Posterior cingulate gyrus (tissue), 11 donors: ENCODE measurements at places on chromosomes 5 and 9.

DNA sequence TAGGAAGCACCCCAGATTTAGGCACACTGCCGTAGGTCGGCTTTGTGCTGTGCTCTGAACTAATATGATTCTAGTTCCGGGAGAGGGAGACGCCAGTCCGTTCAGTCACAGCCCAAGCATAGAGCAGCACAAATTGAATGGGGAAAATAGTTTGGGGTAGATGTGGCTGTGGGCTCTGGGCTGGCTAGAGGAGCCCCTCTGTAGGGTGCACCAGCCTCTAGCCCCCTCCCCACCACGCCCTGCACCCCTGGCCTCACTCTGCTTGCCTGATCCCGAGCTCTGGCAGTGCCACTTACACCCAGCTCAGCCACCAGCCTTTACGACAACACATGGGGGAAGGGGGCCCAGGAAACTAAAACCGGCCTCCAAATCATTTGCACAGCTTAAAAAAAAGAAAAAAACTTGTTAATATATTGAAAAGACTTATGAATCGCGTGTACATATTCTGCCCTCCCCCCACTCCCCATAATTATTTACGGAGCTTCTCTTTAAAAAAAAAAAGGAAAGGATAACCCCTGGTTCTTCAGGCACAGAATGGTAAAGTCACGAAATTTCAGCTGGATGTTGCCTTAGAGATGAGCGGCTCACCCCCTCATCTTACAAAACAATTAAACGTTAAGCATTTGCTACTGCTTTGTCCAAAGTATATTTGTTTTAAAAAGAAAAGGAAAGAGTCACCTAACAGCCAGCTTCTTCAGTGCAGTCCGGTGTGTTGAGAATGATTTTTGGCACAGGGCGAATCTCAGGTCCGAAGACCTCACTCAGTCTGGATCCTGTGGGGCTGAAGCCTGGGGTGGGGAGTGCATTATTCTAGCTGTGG, 3.5 kb downstream of the LMX1B start:
- peak; percentile 19 for DNase-seq

- no peak for DNase-seq
Measured at GRCh38 chr9:83936523-83936922, 15.3 kb upstream of the KIF27 start.

DNA sequence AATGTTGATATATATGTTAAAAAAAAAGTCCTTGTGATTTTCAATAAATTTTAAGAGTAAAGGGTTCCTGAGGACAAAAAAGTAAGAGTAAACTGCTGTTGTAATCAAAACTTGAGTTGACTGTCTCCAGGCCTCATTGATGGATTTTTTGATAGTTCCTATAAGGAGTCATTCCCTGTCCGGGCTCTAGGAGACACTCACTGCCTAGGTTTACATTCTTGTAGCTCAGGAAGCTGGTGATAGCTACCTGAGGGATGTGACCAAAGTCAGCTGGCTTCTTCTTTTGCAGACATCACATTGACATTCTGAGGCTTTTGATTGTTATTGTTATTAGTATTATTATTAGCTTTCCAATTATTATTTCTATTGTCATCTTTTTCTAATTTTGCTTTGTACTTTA, 116.5 kb upstream of the FBXL7 start:
- DNase-seq = no peak

GRCh38 chr5:33474931-33475499, 34.2 kb downstream of the TARS1 start:
- no peak for DNase-seq

GRCh38 chr5:43065948-43066798, 26.1 kb upstream of the ANXA2R start:
- peak; percentile 69 for DNase-seq

- DNase-seq = no peak
Measured at GRCh38 chr5:76490960-76491359, 87.9 kb downstream of the IQGAP2 start.

GRCh38 chr5:179801304-179802206, 5.1 kb downstream of the MGAT4B start:
- peak; percentile 88 for DNase-seq

DNA sequence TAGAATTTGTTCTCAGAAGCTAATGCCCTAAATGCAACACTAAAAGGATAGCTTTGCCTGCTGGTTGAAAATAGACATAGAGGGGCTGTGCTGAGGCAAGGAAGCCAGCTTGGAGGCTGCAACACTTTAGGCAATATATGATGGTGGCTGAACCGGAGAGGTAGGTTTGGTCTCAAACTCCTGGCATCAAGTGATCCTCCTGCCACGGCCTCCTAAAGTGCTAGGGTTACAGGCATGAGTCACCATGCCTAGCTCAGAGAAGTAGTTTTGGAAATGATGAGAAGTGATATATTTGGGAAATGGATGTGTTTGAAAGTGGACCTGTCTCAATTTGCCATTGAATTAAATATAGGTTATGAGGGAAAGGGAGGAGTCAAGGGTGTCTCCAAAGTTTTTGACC, 10.0 kb downstream of the DUSP1 start:
- DNase-seq = no peak

- no peak for DNase-seq
Measured at GRCh38 chr5:5781335-5781734, 358.9 kb downstream of the ICE1 start.

DNA sequence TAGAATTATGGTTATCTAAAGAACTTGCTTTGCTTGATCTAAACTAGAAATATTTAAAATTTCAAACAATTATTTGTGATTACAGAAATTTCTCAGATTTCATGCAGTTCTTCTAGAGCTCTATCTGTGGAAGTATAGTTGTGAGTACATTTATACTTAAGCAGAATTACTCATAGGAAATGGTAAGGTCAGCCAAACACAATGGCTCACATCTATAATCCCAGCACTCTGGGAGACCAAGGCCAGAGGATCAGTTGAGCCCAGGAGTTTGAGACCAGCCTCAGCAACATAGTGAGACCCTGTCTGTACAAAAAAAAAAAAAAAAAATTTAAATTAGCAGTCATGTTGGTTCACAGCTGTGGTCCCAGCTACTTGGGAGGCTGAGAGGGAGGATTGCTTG, 71.0 kb downstream of the INVS start:
- DNase-seq = no peak

DNA sequence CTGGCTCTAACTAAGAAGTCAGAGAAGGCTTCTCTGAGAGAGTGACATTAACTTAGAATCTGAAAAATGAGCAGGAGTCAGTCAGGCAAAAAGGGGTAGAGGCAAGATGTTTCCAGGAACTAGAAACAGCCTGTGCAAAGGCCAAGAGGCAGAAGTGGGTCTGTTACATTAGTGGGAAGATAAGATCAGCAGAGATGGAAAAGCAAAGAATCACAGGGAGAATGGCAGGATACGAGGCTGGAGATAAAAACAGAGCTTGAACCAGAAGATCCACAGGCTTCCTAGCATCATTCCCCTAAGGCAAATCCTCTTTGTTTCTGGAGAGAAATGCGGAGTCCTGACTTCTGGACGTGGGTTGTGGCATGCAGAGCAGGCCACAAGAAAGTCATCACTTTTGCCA, 27.4 kb downstream of the ASTN2 start:
- no peak for DNase-seq

- DNase-seq = no peak
Measured at GRCh38 chr9:14479163-14479560, 165.2 kb upstream of the NFIB start.

DNA sequence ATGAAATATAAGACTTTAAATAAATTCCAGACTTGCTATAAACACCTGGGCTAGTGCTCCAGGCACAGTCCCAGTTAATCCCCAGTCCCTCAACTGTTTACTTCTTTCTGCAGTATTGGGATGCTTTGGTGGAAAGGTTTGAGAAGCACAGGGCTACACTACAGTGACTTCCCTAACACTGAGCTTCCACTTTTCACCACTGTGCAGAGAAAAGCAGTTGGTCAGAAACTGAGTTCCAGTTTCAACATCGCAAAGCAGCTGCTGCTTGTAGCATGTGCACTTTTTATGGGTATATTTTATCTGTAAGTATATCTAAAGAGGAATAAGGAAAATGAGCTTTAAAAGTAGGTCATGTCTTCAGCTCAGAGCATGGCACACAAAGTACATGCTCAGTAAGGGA, 339.7 kb downstream of the NTRK2 start:
- DNase-seq = no peak

DNA sequence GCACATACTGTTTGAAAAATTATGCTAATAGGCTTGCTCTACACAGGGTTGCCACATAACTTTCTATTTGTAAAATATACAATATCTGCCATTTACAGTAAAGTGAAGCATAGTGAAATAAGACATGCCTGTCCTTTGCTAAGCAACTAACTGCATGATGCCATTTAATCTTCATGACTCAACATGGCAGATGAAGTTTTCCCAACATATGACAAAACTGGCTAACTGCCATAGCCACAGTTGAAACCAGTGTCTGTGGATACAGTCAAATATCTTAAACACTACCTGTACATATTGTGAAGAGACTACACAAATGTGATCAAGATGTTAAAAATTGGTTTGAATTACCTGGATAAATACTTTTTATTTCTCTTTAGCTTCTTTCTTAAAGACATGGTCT, 3.1 kb upstream of the DMAC1 start:
- no peak for DNase-seq

GRCh38 chr5:2184563-2185540, 302.1 kb upstream of the IRX4 start:
- DNase-seq = no peak

- DNase-seq = no peak
Measured at GRCh38 chr9:9855177-9856078, 757.4 kb downstream of the PTPRD start.

DNA sequence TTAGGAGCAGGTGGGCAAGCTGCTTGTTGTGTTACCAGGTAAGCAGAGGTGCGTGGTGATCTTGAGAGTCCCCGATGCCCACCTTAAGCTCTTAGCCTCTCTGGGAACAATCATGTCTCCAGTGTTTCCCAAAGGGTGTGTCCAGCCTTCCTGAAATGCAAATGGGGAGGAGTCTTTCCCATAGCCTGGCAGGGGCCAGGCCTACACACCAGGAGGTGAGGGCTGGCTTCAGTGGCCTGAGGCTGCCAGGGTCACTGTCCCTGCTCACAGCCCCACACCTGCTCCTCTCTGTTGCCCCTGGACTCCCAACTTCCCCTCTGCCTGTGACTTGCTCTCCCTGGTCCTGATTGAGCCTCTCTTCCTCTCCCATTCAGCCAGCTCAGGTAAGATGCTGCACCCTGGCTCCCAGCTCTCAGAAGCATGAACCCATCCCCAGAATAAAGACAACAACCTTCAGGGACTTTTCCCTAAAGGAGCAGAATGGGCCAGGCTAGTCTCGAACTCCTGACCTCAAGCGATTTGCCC, 65.7 kb upstream of the PHYKPL start:
- DNase-seq = no peak

DNA sequence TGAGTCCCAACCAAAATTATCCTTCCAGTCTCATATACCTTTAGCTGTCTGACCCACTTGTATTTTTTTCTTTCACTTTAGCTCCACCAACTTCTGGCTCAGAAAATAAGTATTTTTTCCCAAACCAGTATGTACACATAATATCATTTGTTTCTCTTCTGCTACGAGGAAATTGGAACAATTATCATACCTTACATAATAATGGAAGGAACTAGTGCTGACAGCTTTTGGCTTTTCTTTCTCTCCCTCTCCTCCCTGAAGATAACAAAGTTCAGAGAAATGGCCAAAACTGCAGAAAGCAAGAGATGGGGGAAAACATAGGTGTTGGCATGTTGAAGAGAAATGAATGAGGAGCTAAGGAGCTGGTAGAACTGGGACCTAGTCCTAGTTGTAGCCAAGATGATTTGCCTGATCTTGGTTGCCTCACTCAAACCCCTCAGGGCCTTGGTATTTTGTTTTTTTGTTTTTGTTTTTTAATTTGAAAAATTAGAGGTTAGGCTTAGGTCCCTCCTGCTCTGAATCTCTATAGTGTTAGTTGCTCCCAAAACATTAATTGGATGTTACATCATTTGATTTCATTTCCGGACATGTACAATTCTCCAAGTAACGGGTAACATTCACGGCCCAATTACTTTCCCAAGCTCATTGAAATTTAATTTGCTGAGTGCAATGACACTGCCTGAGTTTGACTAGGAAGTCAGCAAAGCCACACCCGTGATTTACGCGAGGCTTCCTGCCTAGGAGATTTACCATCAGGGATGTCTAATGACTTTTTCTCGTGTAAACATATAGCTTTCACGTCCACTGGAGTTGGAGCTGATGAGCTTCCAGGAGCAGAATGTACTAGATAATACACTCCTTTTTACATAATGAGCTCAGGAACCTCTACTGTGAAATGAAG, 291.6 kb downstream of the TLE1 start:
- DNase-seq = no peak

DNA sequence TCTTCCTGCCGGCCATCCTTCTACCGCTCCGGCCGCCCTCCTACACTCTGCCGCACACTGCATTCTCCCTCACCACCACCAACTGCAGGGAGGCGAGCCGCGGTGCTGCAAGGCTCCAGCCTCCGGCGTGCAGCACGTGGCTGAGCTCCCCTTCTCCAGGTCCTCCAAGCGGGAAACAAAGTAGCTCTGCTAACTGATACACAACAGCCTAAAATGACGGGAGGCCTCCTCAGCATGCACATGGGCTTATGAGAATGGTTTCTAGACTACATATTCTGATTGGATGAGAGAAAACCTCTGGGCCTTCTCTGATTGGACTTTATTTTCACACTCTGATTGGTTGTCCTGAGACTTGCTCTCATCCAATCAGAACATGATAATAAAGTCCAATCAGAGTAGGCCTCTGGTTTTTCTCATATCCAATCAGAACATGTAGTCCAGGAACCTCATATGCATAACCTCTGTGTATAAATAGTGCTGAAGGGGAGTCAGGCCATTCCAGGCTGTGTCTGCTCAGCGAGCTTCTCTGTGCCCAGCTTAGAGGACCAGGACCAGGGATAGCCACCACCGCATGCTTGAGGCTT, 27.0 kb upstream of the ZNF354B start:
- no peak for DNase-seq

DNA sequence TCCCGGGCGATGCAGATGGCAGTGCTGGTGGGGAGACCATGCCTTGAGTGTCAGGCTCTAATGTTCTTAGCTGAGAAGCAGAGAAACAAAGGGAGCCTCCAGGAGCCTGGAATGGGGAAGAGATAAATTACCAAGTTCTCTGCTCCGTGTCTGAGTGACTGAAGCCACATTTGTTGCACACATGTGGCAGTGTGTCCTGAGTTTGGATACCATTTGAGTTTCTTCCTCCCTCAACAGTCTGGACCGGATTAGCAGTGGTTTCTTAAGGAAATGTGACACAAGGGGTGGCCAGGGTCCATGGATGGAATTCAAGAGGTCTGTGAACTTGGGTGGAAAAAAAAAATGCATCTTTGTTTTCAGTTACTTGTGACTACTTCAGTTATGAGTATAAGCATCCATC, 50.7 kb upstream of the GARNL3 start:
- DNase-seq = no peak

GRCh38 chr5:15831408-15831807, 331.4 kb downstream of the FBXL7 start:
- DNase-seq = no peak

DNA sequence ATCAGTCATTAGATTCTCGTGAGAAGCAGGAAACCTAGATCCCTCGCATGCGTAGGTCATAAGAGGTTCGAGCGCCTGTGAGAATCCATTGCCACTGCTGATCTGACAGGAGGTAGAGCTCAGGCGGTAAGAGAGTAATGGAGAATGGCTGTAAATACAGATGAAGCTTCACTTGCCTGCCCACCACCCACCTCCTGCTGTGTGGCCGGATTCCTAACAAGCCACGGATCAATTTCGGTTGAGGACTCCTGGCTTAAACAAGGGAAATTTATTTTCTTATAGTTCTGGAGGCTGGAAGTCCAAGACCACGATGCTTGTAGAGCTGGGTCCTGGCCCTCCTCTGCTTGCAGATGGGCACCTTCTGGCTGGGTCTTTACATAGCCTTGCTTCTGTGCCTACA, 200.4 kb downstream of the PCSK5 start:
- DNase-seq = no peak

- no peak for DNase-seq
Measured at GRCh38 chr5:162187371-162187770, 119.8 kb downstream of the GABRG2 start.
